ENCODE measurements at places on chromosomes 7 and 10. TPM values are rescaled to one million over a fixed set of nuclear protein-coding genes. Genes with fewer than 3 reads are reported as not detected.

DNA sequence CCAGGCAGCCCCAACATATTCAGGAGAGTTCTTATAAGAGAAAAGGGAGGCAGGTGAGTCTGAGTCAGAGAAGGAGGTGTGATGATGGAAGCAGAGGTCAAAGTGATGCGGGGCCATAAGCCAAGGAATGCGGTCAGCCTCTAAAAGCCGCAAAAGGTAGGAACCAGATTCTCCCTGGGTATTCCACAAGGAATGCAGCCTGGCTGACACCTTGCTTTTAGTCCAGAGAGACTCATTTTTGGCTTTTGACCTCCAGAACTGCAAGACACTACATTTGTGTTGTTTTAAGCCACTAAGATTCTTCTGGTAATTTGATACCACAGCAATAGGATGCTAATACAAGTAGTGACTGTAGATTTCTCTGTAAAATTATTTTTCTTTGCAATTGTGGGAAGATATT is 151.5 kb upstream of the EEPD1 start:
- no peak for DNase-seq

GRCh38 chr7:5690931-5691473 is 90.5 kb downstream of the RNF216 start:
- DNase-seq: no peak

DNA sequence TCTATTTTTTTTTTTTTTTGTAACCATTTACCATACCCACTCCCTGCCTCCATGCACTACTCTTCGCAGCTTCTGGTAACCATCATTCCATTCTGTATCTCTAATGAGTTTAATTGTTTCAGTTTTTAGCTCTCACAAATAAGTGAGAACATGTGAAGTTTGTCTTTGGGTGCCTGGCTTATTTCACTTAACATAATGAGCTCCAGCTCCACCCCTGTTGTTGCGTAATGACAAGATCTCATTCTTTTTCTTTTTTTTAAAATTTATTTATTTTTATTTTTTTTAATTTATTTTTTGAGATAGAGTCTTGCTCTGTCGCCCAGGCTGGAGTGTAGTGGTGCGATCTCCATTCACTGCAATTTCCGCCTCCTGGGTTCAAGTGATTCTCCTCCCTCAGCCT is 142.3 kb upstream of the PCLO start:
- DNase-seq: no peak

- DNase-seq: peak; percentile 17
These were observed 1.0 kb downstream of the PFKP start for GRCh38 chr10:3068201-3068967.

GRCh38 chr7:151804756-151805155 is 72.2 kb downstream of the PRKAG2 start:
- DNase-seq: no peak

DNA sequence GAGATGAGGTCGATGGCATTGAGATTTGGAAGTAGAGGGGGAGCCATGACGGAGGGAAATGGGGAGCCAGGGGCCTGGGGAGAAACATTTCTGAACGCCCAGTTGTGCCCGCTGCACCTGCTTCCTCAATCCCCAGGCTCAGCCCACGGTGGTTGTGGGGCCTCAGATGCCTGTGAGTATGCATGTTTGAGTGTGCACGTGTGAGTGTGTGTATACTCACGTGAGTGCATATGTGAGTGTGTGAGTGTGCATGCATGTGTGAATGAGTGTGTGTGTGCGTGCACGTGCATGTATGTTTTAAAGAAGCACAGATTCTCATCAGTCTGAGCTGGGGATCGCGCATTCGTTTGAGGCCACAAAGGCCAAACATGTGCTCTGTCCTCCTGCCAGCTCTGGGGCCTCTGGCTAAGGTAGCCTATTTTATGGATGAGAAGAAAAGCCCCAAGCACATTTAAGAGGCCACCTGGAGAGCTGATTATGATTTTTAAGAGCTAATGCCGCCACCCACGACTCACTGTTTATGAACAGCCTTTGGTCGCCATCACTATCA is 154.8 kb downstream of the ARHGAP12 start:
- DNase-seq: no peak

DNA sequence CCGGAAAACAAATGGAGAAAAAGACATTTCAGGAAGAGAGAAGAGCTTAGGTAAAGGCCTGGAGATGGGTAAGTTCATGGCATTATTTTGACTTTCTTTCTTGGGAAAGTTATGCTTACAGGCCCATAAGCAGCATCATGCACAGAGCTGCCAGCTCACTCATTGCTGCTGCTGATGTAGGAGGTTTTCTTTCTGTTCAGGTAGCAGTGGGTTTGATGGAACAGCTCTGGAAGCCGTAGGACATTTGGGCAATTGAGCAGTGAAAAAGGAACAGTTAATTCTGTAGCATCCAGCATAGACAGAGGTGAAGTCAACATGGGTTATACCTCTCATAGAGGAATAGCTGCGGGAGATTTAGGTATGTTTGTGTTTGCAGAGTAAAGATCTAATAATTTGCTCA is 3.3 kb downstream of the CHN2 start:
- no peak for DNase-seq

DNA sequence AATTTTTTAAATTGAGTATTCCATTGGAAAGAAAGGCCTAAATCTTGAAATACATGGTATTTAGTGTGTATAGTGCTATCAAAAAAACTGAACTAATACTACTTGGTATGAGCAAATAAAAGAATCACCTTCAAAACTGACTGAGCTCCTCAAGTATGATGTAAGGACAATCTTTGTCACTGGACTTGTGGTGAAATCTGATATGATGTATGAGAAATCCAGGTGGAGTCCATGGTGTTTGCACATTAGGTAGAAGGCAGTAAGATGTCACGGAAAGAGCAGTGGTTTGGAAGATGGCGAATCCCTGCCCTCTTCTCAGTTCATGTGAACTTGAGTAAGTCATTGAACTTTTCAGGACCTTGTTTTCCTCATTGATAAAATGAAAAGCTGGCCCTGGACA is 62.1 kb upstream of the COL1A2 start:
- DNase-seq: no peak

DNA sequence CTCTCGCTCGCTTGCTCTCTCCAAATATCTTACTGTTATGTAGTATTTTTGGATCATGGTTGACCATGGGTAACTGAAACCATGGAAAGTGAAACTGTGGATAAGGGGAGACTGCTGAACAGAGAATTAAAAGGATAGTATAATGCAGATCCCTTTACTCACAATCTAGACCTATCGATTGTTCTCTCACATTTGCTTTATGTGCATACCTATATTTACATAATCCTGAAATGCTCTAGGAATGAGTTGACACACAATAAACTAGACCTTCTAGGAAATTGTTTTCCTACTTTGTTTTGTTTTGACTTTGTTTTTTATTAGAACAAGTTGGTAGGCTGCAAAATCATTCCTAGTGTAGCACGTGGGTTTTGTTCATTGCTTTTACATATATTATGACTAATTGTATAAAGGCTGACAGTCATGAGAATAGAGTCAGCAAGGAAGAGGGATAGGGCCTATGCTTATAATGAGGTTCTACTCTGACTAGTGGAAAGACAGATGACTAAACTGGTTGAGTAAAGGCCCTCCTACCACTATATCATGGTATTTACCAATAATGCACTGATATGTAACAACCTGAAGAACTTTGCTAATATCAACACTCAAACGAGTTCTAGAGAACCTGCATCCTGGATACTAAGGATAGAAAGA is 175.3 kb upstream of the TARP start:
- no peak for DNase-seq

GRCh38 chr10:9869205-9869604 is 1148.5 kb upstream of the CELF2 start:
- DNase-seq: no peak

GRCh38 chr10:78069151-78069550 is 35.5 kb downstream of the RPS24 start:
- no peak for DNase-seq

GRCh38 chr7:83835424-83835823 is 186.5 kb upstream of the SEMA3E start:
- DNase-seq: no peak

DNA sequence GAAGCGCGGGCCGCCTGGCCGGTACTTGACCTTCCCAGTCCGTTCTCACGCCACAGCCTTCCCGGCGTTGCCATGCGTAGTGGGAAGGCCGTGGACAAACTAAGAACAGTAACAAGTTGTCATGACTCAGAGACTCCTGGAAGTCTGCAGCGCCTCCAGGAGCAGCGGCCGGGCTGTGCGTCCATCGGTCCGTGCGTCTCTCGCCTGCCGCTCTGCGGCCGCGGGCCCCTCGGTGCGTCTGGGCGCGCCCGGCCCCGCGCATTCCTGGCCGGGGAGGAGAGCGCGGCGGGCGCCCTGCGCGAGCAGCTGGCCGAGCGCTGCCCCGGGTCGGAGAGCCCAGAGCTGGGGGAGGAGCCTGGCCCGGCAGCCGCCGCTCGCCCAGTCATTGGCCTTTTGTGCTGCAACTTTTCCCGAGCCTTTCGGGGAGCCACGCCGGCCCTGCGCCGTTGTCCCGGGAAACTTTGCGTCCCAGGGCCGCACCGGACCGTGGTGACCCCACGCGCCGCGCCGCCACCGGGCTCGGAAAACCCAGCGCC is 123.7 kb downstream of the TACC2 start:
- no peak for DNase-seq

DNA sequence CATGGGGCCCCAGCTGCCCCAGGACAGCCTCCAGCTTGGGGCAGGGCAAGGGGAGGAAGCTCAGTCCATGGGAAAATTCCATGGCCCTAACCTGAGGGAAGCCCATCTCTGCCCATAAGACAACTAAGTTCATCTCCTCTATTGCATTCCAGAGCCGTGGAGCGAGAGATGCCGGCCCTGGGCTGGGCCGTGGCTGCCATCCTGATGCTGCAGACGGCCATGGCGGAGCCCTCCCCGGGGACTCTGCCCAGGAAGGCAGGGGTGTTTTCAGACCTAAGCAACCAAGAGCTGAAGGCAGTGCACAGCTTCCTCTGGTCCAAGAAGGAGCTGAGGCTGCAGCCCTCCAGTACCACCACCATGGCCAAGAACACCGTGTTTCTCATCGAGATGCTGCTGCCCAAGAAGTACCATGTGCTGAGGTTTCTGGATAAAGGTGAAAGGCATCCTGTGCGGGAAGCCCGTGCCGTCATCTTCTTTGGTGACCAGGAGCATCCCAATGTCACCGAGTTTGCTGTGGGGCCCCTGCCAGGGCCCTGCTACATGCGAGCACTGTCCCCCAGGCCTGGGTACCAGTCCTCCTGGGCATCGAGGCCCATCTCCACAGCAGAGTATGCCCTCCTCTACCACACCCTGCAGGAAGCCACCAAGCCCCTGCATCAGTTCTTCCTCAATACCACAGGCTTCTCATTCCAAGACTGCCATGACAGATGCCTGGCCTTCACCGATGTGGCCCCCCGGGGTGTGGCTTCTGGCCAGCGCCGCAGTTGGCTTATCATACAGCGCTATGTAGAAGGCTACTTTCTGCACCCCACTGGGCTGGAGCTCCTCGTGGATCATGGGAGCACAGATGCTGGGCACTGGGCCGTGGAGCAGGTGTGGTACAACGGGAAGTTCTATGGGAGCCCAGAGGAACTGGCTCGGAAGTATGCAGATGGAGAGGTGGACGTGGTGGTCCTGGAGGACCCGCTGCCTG is 4.3 kb downstream of the AOC1 start:
- DNase-seq: no peak

GRCh38 chr7:134431815-134432214 is 27.1 kb downstream of the AKR1B1 start:
- DNase-seq: no peak

DNA sequence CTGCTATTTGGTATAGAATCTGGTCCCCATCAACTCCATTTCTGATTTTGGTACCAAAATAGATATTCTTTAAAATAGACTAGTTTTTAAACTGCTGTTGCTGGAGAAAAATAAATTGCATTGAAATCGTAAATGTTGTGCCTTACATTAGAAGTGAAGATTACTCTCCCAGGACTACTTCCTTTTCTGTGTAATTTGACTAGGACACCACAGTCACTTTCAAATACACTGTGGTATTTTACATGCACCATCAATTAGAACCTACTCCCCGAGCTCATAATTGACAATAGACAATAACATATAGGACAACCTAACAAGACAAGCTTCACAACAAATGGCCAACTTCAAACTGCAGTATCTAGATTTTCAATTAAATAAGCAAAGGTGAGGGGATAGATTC is 211.5 kb downstream of the DGKB start:
- no peak for DNase-seq

DNA sequence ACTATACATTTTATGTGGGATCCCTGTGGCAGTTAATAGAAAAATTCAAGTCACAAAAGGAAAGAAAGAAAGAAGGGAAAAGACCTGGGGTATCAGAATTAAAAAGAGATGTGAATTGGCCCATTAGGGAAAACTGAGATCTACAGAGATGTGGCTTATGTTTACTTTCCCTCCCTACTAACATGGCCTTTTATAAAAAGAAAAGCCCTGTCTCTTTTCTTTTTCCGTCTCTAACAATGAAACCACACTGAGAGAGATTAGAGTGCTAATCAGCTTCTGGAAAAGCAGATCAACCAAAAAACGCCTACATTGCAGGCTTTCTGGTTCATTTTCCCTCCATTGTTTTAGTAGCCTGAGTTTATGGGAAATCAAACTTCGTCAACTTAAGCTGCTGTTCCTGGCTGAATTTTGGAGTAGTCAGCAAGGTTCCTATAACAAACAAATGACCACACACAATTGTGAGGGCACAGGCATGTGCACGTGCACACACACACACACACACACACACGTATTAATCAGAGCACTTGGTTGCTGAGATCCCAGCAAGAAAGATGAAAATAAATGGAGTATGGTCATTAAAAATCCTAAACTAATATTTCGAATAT is 235.1 kb downstream of the SORCS1 start:
- no peak for DNase-seq

DNA sequence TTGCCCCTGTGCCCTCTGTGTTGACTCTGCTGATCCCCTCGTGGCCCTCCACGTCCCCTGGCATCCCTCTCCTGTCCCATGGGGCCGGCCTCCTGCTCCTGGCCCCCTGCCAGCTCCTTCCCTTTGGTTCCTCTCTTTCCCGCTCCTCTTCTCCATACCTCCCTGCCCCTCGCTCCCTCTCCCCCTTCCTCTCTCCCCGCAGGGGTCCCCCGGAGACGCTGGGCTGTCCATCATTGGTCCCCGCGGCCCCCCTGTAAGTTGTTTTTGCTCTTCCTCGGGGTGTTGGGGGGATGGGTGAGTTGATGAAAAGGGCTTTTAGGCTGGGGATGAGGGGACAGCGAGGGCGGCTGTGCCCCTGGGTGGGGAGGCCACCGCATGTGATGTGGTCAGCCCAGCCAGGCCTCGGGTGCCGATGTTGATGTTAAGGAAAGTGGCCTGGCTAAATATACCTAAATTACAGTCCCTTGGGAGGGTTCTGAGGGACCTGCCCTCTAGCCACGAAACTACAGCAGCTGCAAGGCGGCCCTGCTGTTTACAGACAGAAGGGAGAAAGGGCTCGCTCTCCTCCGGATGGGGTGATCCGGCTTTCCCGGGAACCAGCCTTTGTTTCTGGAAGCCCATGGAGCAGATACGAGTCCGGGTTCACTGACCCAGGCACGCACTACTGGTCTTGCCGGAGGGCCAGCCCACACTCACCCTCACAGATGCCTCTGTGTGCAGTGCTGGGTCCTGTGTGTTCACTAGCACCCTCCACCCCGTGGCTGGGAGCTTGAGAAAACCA is 78.8 kb downstream of the COL13A1 start:
- no peak for DNase-seq

HACD1 gene
- total RNA-seq: 3.7 TPM

NAT16 gene
- total RNA-seq: not detected

UNCX gene
- not detected for total RNA-seq

CLRN3 gene
- not detected for total RNA-seq

PBLD gene
- total RNA-seq: 1.9 TPM

PRTFDC1 gene
- 0.40 TPM for total RNA-seq

TRPV6 gene
- total RNA-seq: not detected

ARL5B gene
- 24.3 TPM for total RNA-seq

PRKAG2 gene
- 51.8 TPM for total RNA-seq

HEPACAM2 gene
- not detected for total RNA-seq

COL26A1 gene
- not detected for total RNA-seq

TMUB1 gene
- 52.4 TPM for total RNA-seq

PLCE1 gene
- total RNA-seq: not detected

TLL2 gene
- total RNA-seq: not detected
